ENCODE measurements at places on chromosomes 1 and 21. TPM values are rescaled to one million over a fixed set of nuclear protein-coding genes. Genes with fewer than 3 reads are reported as not detected.

DNA sequence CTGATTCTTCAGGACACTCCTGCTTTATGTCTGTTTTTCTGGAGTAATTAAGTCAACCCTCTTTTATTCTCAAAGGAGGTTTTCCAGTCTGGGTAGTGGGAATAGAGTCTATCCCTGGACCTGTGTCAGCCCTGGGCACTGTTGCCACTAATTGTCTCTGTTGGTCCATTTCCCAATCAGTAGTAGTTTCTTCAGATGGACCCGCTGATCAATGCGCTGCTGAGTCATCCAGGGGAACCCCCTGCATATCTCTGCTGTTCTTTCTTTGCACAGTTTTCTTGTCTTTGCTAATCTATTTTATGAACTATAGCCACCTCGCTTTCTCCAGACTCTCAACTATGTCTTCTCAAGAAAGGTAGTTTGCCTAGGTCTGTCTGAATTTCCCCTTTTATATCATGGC lies 82.5 kb downstream of the TNNI3K start:
- H3K36me3 ChIP-seq, result no peaks in the 10 kb centered on the region
- H3K27ac ChIP-seq, result no peak overlapping the region
- no peak overlapping the region for H3K4me3 ChIP-seq

GRCh38 chr1:24909388-24909898 lies 20.6 kb downstream of the RUNX3 start:
- H3K4me1 ChIP-seq, result no peaks in the 10 kb centered on the region
- H3K36me3 ChIP-seq, result no peaks in the 10 kb centered on the region
- no peaks in the 10 kb centered on the region for H3K27me3 ChIP-seq
- no peak overlapping the region for H3K27ac ChIP-seq
- DNase-seq, result no peak
- H3K4me3 ChIP-seq, result no peak overlapping the region

DNA sequence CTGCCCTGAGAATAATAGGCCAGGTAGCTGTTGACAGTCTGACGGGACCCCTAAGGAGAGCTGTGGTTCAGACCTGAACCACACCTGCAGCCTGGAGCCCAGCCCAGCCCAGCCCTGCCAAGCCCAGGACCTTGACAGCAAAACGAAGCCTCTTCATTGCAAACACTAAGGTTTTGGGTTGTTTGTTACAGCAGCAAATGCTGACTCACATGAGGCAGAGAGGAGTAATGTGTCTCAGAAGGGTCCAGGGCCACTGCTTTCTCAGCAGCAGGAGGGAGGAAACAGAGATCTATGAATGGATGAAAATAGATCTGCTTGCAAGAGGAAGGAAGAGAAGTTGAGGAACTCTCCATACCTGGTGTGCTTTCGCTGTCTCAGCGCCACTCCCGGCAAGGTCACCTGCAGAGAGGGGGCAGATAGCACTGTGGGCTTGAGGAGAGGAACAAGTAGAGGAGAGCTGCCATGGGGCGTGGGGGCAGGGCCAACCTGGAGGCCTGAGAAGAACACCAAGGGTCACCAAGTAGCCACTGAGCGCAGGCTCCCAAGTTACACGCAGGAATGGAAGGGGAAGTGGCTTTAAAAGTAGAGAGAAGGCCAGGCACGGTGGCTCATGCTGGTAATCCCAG lies 127.2 kb downstream of the ZNF281 start:
- H3K36me3 ChIP-seq, result no peaks in the 10 kb centered on the region
- no peaks in the 10 kb centered on the region for H3K27me3 ChIP-seq
- H3K4me1 ChIP-seq, result no peaks in the 10 kb centered on the region
- no peak for DNase-seq
- no peak overlapping the region for H3K27ac ChIP-seq

GRCh38 chr1:201886103-201886885 lies 2.4 kb upstream of the SHISA4 start:
- H3K4me3 ChIP-seq, result no peak overlapping the region
- DNase-seq, result no peak
- peaks cover 25% of the 10 kb centered on the region for H3K4me1 ChIP-seq
- no peak overlapping the region for H3K27ac ChIP-seq
- no peaks in the 10 kb centered on the region for H3K36me3 ChIP-seq

- no peaks in the 10 kb centered on the region for H3K4me1 ChIP-seq
- H3K27ac ChIP-seq, result no peak overlapping the region
- no peaks in the 10 kb centered on the region for H3K27me3 ChIP-seq
- no peak overlapping the region for H3K4me3 ChIP-seq
- no peak for DNase-seq
- H3K36me3 ChIP-seq, result no peaks in the 10 kb centered on the region
Observed at GRCh38 chr1:215986401-215986800, 419.3 kb downstream of the KCTD3 start.

DNA sequence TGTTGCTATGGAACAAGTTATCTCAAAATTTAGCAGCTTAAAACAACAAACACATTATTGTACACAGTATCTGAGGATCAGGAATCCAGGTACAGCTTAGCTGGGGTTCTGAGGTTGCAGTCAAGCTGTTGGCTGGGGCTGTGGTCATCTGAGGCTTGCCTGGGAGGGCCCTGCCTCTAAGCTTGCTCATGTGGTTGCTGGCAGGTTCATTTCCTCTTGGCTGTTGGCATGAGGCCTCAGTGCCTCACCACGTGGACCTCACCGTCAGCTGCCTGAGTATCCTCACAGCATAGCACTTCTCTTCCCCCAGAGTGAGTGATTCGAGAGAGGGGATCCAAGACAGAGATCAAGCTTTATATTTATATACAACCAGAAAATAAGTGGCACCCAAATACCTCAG lies 18.6 kb downstream of the NTPCR start:
- DNase-seq, result no peak
- no peak overlapping the region for H3K27ac ChIP-seq
- H3K36me3 ChIP-seq, result no peaks in the 10 kb centered on the region
- H3K27me3 ChIP-seq, result no peaks in the 10 kb centered on the region

DNA sequence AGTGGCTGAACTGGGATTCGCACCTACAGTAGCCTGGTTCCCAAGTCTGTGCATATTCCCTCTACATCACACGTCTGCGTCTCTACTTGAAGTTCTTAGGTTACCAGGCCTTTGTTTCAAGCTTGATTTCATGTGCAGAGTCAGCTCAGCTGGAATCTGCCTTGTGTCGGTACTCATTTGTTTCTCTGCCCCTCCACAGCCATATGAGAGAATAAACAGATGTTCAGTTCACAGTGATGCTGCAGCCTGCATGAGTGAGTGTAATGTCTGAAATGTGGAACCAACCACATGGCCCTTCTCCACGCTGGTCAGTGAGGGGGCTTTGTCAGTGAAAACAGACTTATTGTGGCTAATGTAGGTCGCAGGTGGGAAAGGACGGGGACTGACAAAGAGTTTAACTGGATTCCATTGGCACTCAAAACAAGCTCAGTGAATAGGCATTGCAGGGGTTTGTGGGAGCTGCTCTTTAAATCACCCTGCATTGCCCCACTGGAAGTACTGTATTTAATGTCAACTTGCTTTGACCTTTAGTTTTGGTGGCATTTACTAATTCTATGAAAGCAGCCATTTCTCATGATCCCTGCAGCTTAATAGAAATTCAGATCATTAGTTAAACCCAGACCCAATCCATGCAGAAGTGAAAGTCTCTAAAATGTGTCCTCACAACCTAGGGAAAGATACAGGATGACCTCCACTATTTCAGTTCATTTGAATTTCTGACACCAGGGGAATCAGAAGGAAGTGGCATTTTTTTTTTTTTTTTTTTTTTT lies 136.4 kb upstream of the FAM78B start:
- H3K36me3 ChIP-seq, result no peaks in the 10 kb centered on the region
- H3K4me1 ChIP-seq, result no peaks in the 10 kb centered on the region
- no peak overlapping the region for H3K4me3 ChIP-seq
- H3K27ac ChIP-seq, result no peak overlapping the region
- no peak for DNase-seq
- no peaks in the 10 kb centered on the region for H3K27me3 ChIP-seq

DNA sequence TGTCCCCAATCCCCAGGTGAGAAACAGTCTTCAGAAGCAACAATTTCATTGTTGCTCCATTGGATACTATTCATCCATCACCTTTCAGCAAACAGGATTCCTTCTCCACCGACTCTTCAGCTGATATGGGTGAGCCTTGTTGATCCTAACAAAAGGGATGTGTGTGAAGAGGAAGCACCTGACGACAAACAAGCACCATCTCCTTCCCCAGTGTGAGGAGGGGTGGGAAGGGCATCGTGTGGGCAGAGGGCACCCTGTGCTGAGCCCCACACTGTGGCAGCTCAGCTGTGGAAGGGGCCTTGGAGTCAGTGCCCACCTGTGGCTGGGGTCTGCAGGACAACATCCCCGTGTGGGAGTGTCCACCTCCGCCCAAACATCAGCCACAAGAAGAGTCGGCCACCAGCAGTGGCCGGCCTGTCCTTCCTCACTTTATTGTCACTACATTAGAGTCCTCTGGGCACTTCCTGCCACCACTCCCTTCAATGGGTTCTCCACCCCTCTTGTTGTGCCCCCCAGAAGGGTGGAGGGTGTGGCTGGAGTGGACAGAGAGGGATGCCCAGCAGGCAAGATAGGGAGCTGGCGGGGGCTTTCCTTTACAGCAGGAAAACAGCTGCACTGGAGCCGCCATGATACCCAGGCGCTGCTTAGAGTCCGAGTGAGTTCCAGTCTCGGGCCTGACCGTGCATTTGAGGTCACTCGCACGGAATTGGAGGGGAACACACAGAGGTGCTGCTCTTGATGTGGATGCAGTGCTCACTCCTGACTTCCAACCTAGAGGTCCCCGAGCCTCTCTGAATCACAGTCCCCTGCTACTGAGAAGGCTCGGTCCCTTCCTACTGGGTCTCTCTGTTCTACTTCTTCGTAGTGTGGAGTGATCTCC lies 40.9 kb downstream of the VPS26C start:
- H3K4me3 ChIP-seq, result no peak overlapping the region
- no peak overlapping the region for H3K27ac ChIP-seq
- H3K27me3 ChIP-seq, result no peaks in the 10 kb centered on the region
- no peaks in the 10 kb centered on the region for H3K4me1 ChIP-seq
- H3K36me3 ChIP-seq, result no peaks in the 10 kb centered on the region

DNA sequence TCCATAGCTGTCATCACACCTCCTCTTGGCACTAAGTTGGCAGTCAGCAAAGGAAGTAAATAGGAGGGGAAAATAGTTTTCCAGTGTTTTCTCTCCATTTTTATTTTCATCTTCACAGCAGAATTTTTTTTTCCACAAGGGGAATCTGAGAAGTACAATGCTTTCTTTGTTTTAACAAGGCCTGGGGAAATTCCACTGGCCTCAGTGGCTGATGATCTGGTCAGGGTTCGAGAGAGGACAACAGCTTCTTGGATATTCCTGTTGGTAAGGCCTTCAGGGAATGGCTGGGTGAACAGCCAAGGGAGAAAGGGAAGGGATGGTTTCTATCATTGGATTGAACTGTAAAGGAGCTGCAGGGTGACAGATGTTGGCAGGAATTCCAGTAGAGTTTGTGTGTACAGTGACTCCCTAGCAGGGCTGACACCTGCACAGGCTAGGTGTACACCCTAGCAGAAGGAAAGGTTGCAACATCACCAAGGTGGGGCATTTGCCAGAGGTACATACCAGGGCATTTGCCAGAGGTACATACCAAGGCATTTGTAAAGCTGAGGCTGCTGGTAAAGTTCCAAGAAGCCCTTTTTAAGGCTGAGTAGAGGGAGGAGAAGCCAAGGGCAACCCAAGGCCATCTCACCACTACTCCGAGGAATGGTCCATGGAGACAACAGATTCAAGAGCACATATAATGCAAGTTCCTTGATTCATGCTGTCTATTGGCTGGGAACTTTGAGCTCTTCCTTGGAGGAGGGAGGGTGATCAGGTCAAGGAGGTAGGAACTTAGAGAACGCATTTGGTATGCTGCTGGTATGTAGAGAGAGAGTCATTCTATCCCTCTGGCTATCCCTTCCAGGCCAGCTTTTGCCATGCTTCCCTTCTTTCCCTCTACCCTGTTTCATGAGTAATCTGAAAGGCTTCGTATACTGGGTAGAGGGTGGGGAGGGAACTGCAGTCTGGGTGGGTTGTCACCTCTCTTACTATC lies 3.1 kb downstream of the GJA5 start:
- H3K36me3 ChIP-seq, result no peaks in the 10 kb centered on the region
- no peaks in the 10 kb centered on the region for H3K27me3 ChIP-seq
- no peak overlapping the region for H3K4me3 ChIP-seq
- no peak for DNase-seq

DNA sequence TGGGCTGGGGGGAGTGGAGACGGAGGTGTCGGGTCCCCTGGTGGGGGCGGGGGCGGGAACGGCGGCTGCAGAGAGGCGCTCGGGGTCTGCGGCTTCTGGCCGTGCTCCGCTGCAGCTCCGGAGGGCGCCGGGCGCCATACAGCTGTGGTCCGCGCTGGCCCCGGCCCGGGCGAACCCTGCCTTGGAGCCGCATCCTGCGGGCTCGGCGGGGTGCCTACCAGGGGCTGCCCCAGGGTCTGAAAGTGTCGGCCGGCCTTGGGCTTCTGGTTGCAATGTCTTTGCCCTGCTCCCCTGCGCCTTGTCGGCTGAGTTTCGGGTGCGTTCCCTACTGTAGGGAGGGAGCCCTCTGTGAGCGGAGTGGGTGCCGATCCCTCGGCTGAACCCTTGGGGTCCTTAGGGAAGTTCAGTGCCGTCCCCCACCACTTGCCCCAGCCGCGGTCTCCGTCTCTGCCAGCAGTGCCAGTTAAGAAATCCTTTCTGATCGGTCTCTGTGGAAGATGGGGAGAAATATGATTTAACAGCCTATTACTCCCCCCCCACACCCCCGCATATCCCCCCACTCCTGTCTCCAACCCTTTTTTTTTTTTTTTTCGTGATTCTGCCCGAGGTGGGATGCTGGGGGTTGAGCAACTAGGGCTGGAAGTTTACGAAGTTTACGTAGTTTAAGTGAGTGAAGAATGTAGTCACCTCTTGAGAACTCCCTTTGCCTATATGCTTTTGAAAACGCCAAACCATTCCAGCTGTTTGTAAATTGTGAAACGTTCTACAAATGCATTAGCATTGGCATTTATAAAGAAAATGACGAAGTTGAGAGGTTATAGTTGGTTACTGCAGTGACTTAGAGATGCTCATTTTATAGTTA lies 588 bp downstream of the NEXN start:
- no peak for DNase-seq
- H3K27me3 ChIP-seq, result no peaks in the 10 kb centered on the region
- H3K27ac ChIP-seq, result peak overlapping the region; percentile 68
- peak overlapping the region; percentile 88 for H3K4me3 ChIP-seq
- no peaks in the 10 kb centered on the region for H3K36me3 ChIP-seq
- no peaks in the 10 kb centered on the region for H3K4me1 ChIP-seq

- no peaks in the 10 kb centered on the region for H3K27me3 ChIP-seq
- peak overlapping the region; percentile 57 for H3K27ac ChIP-seq
- peak; percentile 76 for DNase-seq
- no peaks in the 10 kb centered on the region for H3K4me1 ChIP-seq
Observed at GRCh38 chr1:2404890-2405511, 7.4 kb downstream of the PEX10 start.

Gene ANGPTL7
- total RNA-seq, result 1.8 TPM

Gene HAO2
- not detected for total RNA-seq

Gene SPRR5
- not detected for total RNA-seq

Gene CTSK
- total RNA-seq, result 74.0 TPM

Gene FOXD2
- total RNA-seq, result 0.08 TPM

Gene MTARC1
- 6.1 TPM for total RNA-seq

Gene PRDM16
- 17.3 TPM for total RNA-seq

Gene NAV1
- 19.6 TPM for total RNA-seq

Gene NBPF4
- not detected for total RNA-seq

Gene C1orf87
- not detected for total RNA-seq

Measured in ovary (tissue), 10 donors.